ENCODE measurements at places on chromosomes 13 and 19. TPM values are rescaled to one million over a fixed set of nuclear protein-coding genes. Genes with fewer than 3 reads are reported as not detected.

Gene PRKCSH
- total RNA-seq: 121 TPM

- DNase-seq: no peak
Measured at GRCh38 chr13:83709426-83710132, 172.7 kb downstream of the SLITRK1 start.

DNA sequence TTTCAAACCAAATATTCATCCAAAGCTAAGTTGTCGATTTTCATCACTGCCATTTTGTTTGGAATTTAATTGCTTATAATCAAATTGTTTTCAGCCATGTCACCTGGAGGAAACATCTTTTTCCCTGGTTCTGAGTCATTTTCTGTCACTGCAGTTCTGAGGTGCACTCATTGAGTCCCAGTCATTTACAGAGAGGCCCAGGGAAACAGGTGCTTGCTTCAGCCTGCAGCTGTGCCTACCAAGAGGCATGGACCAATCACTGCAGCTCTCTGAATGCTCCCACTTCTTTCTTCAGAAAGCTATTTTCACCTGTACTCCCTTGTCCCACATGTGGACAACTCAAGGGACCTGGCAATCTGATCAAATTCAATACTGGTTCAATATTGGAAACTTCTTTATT, 308.1 kb downstream of the COG6 start:
- no peak for DNase-seq

DNA sequence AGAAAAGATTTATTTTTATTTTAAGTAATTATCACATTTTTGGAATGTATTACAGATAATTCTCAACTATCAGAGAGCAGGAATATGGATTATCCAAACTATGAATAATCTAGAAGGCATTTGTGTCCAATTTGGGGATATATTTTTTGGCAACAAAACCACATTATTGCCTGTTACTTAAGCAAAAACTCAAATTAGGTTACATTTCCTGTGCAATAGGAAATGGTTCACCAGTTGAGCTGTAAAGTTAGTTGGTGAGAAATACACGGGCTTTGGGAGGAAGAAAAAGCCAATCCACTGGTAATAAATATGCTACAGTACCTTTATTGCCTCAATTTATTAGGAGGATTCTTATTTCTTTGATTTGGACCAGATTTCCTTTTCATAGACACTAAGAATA, 1075.2 kb downstream of the PCDH9 start:
- DNase-seq: no peak

Gene SPACA4
- total RNA-seq: 1.7 TPM

DNA sequence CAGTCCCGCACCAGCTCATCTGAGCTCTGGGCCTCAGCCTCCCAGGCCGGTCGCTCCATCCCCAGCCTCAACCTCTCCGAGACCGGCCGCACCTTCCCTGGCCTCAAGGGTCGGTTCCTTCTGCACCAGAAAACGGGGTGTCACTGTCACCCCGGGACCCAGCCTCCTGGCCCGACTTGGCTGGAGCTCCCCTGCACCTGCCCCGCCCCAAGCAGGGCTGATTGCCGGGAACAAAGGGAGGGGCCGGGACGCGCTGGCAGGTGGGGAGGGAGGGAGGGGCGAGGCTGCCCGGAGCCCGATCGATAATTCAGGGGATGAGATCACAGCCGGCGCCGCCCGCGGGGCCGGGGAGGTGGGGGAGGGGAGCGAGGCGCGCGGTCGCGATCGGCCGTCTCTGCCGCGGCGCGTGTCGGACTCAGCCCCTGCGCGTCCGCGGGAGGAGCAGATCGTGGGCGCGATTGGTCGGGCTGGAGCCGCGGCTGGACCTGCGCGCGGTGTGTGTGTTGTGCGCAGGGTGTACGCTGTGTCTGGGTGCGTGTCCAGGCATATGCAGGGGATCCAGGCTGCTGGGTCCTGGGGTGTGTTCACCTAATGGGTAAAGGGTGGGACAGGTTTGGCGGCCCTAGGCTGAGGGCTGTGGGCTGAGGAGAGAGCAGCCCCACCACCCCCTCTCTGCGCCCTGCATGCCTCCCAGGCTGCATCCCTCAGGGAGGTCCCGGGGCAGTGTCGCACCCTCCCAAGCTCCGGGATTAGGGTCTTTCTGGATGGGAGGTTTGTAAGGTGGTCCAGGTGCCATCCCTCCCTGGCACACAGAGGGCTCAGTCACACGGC, 1.1 kb upstream of the SHC2 start:
- DNase-seq: peak; percentile 34

Gene UBL3
- 52.9 TPM for total RNA-seq

DNA sequence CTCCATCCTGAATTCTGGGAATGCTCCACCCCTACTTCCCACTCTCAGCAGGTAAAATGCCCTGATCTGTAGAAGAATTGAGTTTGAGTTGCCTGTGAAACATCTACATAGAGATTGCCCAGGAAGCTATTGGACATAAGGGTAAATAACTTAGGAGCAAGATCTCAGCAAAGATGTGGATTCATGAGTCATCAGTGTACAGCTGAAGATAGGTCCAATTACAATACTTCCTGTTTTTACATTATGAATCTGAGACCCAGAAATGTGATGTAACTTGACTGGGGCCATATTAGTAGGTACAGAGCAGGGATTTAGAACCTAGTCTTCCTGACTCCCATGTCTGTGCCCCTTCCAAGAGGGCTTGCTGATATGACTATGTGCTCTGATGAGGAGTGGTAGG, 79.4 kb upstream of the FNDC3A start:
- DNase-seq: no peak

DNA sequence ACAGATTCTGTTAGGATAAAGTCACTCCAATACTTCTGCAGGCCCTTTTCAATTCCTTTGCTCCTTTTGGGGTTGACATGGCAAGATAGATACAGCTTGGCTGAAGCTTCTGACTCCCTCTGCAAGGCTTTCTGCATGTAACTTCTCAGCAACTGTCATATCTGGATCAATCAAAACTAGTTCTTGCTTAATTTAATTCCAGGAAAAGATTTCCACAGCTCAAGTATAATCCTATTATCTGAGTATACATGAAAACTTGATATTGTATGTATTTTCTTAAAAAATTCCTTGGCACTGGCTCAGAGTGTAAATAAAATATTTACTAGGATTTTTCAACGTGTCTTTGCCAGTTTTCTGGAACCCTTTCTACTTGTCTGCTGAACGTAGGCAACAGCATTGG, 109.6 kb downstream of the STARD13 start:
- no peak for DNase-seq

DNA sequence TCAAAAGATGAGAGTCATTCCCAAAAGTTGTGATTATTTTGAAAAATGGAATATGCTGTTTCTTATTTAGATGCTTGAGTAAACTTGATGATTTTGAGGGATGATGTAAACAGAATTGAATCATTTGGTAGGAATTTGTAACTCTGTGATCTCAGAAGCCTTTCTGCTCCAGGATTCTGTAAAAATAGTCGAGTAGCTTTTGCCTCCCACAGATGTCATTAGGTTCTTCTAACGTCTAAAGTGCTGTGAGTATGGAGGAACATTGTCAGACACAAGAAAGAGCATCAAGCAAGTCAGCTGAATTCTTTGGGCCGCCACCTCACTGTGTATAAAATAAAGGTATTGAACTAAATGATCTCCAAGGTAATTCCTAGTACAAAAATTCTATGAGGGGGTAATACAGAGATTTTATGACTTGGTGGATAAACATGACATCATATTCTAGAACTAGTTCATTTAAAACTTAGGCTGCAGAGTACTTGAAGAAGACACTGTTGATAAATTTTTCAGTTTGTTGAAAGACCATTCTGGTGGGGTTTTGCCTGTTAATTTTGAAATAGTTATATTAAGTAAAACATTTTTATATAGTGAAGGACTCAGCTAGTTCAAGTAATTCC, 1.4 kb upstream of the GPR183 start:
- no peak for DNase-seq

DNA sequence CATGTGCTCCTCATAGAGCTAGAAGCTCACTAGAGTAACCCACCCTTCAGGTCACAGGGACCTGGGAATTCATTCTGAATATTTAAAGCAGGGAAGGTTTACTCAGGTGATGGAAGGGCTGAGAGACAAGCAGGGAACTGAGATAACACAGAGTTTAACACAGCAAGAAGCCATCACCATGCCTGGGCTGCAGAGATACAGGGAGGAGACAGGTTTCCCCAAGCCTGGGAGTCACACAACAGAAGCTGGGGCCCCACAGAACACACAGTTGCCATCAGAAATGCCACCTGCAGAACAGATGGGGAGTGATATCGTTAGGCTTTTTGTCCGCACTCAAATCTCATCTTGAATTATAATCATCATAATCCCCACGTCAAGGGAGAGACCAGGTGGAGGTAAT, 7.9 kb upstream of the CYSLTR2 start:
- no peak for DNase-seq

Gene SIGLEC14
- total RNA-seq: 1.0 TPM

Gene ADAMTSL5
- total RNA-seq: 6.2 TPM

DNA sequence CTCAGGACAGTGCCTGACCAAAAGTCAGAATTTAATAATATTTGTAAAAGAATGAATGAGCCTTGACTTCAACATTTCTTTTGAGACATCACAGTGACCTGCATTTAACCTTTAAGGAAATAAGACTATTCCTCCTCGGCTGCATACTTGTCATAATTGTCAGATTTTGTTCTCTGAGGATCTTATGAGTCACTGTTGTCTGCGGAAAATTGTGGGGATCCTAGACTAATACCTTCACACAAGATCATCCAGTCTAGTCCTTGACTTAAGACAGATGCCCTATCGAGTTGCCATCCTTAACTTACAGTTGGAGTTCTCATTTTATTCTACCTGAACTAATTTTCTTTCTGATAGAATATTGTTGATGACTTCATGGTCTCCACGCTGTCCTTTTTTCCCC, 198.4 kb downstream of the DLEU7 start:
- DNase-seq: no peak

Gene ZNF561
- total RNA-seq: 31.3 TPM

Gene PRSS57
- not detected for total RNA-seq

DNA sequence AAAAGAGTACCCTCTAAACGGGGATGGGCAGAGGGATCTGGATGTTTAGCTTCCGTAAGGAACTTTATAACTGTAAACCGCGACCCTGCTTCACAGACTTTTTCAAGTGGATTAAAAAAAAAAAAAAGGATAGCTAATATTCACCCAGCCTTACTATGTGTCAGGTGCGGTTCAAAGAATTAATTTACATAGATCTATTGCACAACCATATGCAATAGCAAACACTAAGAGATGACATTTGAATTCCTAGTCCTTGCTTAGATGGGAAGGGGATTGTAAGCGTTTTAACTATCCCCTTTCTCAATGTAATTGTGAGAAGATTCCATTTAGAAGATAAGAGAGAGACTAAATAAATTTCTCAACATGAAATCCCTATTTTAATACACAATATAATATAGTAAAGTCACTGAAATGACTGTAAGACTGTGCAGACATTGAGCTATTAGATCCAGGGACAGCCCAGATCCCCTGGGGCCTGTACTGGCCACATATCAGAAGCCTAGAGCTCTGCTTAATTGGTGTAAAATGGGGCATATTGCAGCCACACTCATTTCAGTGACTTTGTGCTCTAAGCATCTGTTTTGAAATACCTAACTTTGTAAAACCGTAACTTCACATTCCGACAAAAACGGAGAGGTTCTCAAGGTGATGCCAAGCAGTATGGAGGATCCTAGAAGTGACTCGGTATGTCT, 13.6 kb downstream of the LATS2 start:
- DNase-seq: no peak

GRCh38 chr13:107203146-107203847, 635.4 kb upstream of the ARGLU1 start:
- no peak for DNase-seq

Gene ZNF497
- 3.1 TPM for total RNA-seq

Gene ERICH4
- total RNA-seq: not detected

Gene GPR32
- total RNA-seq: not detected

Gene LRG1
- total RNA-seq: 3.5 TPM

GRCh38 chr19:29876414-29876813, 64.6 kb downstream of the CCNE1 start:
- DNase-seq: no peak

DNA sequence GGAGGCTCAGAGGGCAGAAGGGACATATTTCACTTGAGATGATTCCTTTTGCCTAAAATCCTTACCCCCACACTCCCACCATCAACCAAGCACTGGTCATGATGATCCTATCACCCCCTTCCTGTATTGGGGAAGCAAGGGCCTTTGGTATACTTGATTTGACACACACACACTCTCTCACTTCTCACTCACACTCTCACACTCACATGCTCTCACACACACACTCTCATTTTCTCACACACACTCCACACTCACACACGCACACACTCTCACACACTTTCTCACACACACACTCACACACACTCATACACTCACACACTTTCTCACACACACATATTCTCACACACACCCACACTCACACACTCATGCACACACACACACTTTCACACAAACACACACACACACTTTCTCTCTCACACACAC, 8.6 kb downstream of the RGCC start:
- no peak for DNase-seq

Gene SULT2B1
- 191 TPM for total RNA-seq

GRCh38 chr13:51125495-51126226, 14.6 kb upstream of the C13orf42 start:
- DNase-seq: peak; percentile 20

DNA sequence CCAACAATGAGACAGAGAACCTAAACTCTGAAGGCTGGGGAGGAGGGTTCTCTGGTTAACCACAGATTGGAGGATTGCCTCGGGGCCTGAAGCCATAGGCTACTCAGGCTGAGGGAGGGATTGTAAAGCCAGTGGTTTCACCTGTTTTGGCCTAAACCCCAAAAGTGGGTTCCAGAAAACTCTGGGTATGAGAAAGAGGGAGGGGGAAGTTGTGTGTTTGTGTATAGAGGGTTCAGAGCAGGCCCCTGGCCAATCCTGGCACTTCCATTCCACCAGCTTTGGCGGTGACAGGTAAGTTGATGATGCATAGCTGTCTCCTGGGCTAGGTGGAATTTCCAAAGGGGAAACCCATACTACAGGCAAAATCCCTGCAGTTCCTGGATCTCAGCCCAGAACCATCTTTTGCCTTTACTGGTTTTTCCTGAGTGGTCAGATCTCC, 13.5 kb upstream of the CCDC97 start:
- no peak for DNase-seq

GRCh38 chr13:107185889-107186288, 618.0 kb upstream of the ARGLU1 start:
- no peak for DNase-seq

GRCh38 chr13:40558656-40559055, 107.8 kb downstream of the FOXO1 start:
- DNase-seq: no peak

GRCh38 chr13:26310003-26310402, 56.1 kb downstream of the CDK8 start:
- DNase-seq: no peak

- no peak for DNase-seq
Measured at GRCh38 chr13:59963827-59964226, 199.9 kb downstream of the DIAPH3 start.

GRCh38 chr13:40490086-40490758, 176.2 kb downstream of the FOXO1 start:
- peak; percentile 73 for DNase-seq

Gene GDF15
- total RNA-seq: 0.49 TPM

Measured in lower leg skin (tissue), 4 donors.